CD4-positive, alpha-beta T cell treated with Interleukin-15 for 1 hour (primary cell): ENCODE measurements at places on chromosomes 6 and 20.

GRCh38 chr6:33696548-33697518 is 14.7 kb downstream of the UQCC2 start:
- DNase-seq = peak; percentile 56

DNA sequence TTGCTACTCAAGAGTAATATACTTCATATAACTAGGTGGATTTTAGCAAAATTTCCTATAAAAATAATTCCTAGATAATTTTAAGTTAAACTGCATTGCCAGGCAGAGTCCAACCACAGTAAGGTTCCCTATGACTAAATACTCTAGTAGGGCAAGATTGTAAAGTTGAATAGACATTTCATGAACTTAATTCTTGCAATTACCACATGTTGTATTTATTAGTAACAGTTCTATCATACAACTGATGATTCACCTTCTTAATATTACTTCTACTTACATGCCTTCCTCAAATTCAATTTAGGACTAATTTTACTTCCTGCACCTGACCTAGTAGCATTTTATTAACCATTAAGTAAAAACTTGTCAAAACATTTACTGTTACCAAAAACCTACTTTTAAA is 266.7 kb upstream of the THEMIS start:
- no peak for DNase-seq

GRCh38 chr6:142013287-142013686 is 119.4 kb upstream of the GJE1 start:
- DNase-seq = no peak

GRCh38 chr6:157137501-157137900 is 185.8 kb downstream of the TMEM242 start:
- DNase-seq = no peak

- no peak for DNase-seq
Observed at GRCh38 chr6:142699391-142699790, 245.6 kb downstream of the HIVEP2 start.

DNA sequence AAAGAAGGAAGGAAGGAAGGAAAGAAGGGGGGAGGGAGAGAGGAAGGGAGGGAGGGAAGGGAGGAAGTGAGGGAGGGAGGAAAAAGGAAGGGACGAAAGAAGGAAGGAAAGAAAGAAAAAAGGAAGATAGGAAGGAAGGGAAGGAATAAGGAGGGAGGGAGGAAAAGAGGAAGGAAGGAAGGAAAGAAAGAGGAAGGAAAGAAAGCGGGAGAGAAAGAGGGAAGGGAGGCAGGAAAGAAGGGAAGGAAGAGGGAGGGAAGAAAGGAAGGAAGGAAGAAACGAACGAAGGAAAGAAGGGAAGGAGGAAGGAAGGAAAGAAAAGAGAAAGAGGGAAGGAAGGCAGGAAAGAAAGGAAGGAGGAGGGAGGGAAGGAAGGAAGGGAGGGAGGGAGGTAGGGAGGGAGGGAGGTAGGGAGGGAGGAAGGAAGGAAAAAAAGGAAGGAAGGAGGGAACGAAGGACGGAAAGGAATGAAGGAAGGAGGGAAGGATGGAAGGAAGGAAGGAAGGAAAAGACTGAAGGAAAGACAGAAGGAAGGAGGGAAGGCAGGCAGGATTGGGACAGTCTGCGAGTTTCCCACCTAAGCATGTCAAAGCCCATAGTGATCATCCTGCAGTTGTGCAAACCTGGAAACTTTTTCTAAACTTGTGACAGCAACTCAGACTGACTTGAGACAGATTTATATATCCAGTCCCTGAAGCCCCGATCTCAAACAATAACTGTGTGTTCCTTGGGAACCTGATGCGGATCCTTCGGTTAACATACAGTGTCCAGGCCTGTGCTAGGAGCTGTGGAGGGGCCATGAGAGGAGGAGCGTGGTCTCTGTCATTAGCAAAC is 59.8 kb upstream of the IYD start:
- no peak for DNase-seq

- no peak for DNase-seq
Observed at GRCh38 chr6:167341038-167341583, 16.2 kb downstream of the TTLL2 start.

- no peak for DNase-seq
Observed at GRCh38 chr6:25026723-25027122, 91.0 kb upstream of the RIPOR2 start.

DNA sequence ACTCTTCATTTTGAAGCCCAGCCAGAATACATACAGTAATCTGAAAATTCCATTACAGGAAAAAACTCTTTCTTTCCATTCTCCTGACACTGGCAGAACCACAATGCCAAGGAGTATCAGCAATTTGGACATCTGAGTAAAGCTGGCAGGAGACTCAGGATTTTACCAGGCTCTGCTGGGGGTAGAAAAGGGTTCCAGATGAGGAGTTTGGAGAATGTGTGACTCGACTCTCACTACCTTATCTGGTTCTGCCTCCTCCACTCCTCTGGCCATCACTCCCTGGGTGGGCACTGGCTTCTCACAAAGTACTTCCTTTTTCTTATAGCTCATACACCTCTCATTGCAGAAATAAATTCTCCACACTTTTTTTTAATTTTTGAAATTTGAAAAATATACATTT is 10.6 kb upstream of the WFDC8 start:
- no peak for DNase-seq

DNA sequence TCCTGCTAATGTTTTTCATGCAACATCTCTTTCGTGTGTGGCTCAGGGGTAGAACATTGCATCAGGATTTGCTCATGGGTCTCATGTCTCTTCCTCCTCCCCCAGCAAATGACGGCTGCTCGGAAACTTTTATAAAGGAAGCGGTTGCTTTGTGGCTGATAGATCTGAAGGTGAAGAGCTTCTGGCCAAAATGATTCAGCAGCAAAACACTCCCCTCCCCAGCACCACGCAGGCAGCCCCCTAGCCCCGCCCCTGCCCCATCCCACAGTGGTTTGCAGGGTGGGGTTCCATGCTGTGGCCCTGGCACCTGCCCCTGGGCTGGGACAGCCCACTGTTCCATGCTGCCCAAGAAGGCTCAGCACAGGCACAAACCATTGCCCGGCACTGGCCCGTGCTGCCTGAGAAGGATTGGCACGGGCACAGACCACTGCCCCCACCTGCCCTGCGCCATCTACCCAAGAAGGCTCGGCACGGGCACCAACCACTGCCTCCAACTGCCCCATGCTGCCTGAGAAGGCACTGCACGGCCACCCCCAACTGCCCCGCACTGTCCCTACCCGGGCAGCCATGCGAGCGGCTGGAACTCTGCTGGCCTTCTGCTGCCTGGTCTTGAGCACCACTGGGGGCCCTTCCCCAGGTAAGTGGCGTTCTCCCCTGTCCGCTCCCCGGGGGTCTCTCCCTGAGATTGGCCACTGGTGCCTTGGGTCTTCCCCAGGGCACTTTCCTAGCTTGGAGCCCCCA is at the start of gene CST7:
CST7 (plus strand) TSS at position 331 of the 741 bp plus-strand sequence; CDS start at position 568, 237 bp downstream.
- peak; percentile 85 for DNase-seq

DNA sequence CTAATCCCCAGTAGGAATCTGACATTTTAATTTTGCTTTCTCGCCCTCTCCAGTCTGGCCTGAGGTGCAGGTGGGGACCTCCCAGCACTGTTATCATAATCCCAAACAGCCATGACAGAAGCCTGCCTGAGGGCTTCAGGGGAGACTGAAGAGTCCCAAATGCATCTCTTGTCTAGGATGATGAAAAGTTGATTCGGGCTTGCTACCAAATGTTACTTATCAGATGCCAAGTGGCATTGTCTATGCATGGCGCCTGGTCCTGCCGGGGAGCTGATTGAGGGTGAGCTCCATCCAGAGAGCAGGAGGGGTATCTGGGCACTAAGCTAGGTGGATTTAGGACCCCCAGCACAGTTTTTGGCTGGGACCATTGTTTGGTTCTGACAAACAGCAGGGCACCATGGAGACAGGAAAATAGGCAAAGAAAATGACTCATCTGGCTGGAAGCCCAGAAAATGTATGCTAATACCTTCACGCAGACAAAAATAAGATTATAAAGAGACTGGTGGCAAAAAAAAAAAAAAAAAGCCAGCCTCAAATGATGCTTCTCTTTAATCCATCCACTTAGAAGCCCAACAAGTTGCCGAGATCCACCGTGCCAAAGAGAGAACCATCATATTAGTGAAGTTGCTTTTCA is 513.7 kb upstream of the SULF2 start:
- no peak for DNase-seq

DNA sequence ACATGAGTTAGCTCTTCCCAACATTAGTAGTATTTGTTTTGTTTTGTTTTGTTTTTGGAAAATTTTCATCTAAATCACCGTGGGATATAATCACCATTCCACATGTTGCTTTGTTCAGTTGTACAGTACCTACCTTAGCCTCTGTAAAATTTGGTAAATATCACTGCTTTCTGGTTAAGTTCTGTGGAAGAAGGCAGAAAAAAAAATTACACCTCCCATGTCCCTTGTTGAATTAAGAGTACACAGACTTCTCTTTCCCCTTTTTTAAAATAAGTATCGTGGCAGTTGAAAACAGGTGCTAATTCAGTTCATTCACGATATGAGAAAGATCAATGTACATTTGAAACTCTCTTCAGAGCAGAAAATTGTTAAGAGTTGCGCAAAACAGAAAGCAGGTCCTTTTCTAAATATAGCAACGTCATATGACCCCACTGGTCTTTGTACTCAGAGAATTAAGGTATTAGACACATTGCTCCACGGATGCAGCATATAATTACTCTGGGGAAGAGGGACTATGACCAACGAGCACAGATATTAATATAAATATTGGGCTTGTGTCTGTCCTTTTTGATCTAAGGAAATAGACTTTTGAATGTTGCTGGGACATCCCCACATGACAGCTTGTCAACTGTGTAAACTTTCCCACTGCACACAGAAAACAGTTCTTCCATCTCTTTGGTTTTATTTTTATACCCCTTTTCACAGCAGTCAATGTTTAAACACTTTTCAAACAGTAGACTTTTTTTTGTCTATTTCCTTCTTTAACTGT is 58.6 kb upstream of the ZNF217 start:
- no peak for DNase-seq

- peak; percentile 50 for DNase-seq
Observed at GRCh38 chr6:11353921-11354389, 121.5 kb upstream of the NEDD9 start.

DNA sequence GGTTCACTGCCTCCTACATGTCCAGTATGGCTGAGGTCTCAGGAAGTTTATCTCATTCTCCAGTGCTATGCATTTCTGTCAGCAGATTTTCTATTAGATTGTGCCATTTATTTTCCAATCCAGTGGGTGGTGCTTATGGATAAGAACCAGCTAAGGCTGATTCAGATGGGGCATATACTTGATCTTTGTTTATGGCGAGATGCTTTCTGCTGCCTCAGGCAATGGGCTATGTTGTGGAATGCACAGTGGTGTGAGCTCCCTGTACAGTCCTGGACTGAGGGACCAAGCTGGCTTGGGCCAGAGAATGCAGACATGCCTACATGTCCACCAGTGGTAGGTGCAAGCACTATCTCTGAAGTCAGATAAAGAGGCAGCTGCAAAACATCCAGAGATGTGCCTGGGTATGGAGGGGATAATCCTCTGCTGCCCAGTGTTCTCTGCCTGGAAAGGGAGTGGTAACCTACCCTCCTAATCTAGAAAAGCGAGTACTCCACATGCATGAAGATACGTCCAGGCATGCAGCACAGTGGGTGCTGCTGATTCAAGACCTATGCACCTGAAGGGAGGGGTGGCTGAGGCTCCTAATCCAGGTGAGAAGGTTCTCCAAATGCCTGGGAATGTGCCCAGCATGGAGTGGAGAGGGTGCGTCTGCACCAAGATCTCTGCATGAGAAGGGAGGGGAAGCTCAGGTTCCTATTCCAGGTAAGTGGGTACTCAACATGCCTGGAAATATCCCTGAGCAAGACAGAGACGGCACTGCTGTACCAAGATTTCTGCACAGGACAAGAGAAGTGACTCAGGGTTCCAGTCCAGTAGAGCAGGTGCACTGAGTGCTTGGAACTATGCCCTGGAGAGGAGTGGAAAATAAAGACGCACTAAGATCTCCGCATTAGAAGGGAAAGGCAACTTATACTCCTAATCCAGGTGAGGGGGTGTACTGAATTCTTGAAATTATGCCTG is 9.4 kb downstream of the CST4 start:
- no peak for DNase-seq

- no peak for DNase-seq
Observed at GRCh38 chr6:1376653-1377052, 12.7 kb upstream of the FOXF2 start.

DNA sequence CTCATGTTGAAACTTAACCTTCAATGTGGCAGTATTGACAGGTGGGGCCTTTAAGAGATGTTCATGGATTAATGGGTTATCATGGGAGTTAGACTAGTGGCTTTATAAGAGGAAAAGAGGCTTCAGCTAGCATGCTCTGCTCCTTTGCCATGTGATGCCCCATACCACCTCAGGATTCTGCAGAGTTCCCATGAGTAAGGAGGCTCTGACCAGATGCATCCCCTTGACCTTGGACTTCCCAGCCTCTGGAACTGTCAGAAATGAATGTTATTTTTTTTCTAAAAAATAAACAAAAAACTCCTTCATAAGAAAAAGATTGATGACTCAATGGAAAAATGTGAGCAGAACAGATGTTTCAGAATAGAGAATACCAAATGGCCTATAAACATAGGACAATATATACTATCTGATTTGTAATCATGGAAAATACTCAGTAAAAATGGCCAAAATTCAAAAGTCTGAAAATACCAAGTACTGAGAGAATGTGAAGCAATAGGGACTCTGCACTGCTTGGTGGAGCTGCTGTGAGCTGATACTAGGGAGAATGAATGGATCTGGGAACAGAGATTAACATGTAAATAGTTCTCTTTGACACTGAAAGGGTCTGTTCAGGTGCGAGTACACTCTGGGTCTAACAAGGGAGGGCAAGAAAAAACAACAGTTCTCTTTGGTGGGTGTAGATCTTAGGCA is 7.4 kb upstream of the TRIM39 start:
- no peak for DNase-seq

GRCh38 chr6:34132486-34133185 is 13.3 kb downstream of the GRM4 start:
- no peak for DNase-seq

- DNase-seq = no peak
Observed at GRCh38 chr6:161013695-161014094, 22.1 kb downstream of the MAP3K4 start.

GRCh38 chr6:151422981-151423380 is 28.9 kb downstream of the RMND1 start:
- no peak for DNase-seq

DNA sequence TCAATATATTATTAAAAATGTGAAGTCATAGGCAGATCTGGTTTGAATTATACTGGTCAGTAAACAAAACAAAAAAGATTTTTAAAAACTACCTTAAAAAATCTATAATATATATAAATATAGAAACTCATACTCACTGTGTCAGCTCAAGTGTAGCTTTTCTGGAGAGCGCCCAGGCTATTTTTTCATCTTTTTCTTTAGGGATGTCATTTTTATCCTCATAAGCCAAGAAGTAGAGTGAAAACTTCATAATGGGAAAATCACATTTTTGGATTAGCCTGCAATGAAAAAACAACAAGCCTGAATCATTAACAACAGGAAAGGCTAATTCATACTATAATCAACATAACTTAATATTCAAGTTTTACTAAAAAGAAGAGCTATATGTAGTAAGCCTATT is 18.7 kb downstream of the GLO1 start:
- no peak for DNase-seq

- no peak for DNase-seq
Observed at GRCh38 chr6:68826501-68826900, 191.4 kb downstream of the ADGRB3 start.

GRCh38 chr20:10090588-10091166 is 55.9 kb downstream of the ANKEF1 start:
- DNase-seq = peak; percentile 17

- no peak for DNase-seq
Observed at GRCh38 chr6:110864824-110865223, 9.8 kb upstream of the AMD1 start.
